ENCODE measurements at places on chromosomes 3 and 15. TPM values are rescaled to one million over a fixed set of nuclear protein-coding genes. Genes with fewer than 3 reads are reported as not detected.

Gene B3GALNT1
- 0.18 TPM for total RNA-seq

Gene WNT7A
- total RNA-seq = not detected

Gene PFKFB4
- 70.9 TPM for total RNA-seq

Gene SPSB4
- not detected for total RNA-seq

Gene CASR
- total RNA-seq = 0.28 TPM

Gene EMC7
- total RNA-seq = not detected

Gene GRAMD2A
- 19.8 TPM for total RNA-seq

Gene ST3GAL6
- total RNA-seq = 1.6 TPM

Gene SPTBN5
- total RNA-seq = 0.27 TPM

Gene FBXW12
- total RNA-seq = not detected

Gene NEO1
- 125 TPM for total RNA-seq

Gene GAP43
- not detected for total RNA-seq

Gene NR1I2
- 572 TPM for total RNA-seq

Gene C3orf22
- not detected for total RNA-seq

Gene ULK4
- total RNA-seq = 43.8 TPM

Gene SLC9C1
- 12.4 TPM for total RNA-seq

Gene TRPM1
- total RNA-seq = not detected

Gene ADAMTSL3
- total RNA-seq = 3.7 TPM

Gene MST1R
- total RNA-seq = 233 TPM

Gene CFAP91
- not detected for total RNA-seq

Gene TADA3
- 63.6 TPM for total RNA-seq

Gene MCF2L2
- total RNA-seq = 1.1 TPM

Gene AVEN
- total RNA-seq = 17.3 TPM

Gene NRG4
- not detected for total RNA-seq

Gene CLEC3B
- 11.6 TPM for total RNA-seq

Gene IL17RC
- total RNA-seq = 123 TPM

Gene GXYLT2
- 1.1 TPM for total RNA-seq

Gene GRK7
- not detected for total RNA-seq

Gene SEMA3F
- 23.1 TPM for total RNA-seq

Gene CTDSPL2
- 56.1 TPM for total RNA-seq

Gene ACP3
- 3.9 TPM for total RNA-seq

Gene CA12
- total RNA-seq = 33.0 TPM

Gene SPG11
- 138 TPM for total RNA-seq

Gene PCSK6
- total RNA-seq = 14.9 TPM

Gene TIMP4
- 4.9 TPM for total RNA-seq

Gene CNTN6
- not detected for total RNA-seq

Gene WDR72
- not detected for total RNA-seq

Gene REC114
- not detected for total RNA-seq

Gene APH1B
- total RNA-seq = 3.3 TPM

Gene NAALADL2
- 21.0 TPM for total RNA-seq

Gene SH2D7
- total RNA-seq = 5.0 TPM

Gene SKOR1
- total RNA-seq = 5.0 TPM

Gene CEP19
- not detected for total RNA-seq

Gene COL6A5
- total RNA-seq = not detected

Gene GOLGA8J
- not detected for total RNA-seq

Gene STRA6
- total RNA-seq = not detected

Gene FBXO40
- total RNA-seq = not detected

Gene GDPGP1
- 8.3 TPM for total RNA-seq

Gene ARHGAP31
- total RNA-seq = 7.4 TPM

Gene TRPC1
- total RNA-seq = 12.4 TPM

Gene CHRNA7
- 10.7 TPM for total RNA-seq

Gene HYAL1
- total RNA-seq = 1.2 TPM

Gene RAP2B
- total RNA-seq = 12.7 TPM

Gene ABHD2
- 190 TPM for total RNA-seq

Gene CPNE4
- 0.53 TPM for total RNA-seq

Gene GNAT1
- not detected for total RNA-seq

Gene BNC1
- total RNA-seq = not detected

Data from Peyer's patch (tissue), 4 donors.